Psoas muscle (tissue), 8 donors: ENCODE measurements at places on chromosomes 7 and 10.

- DNase-seq = no peak
Measured at GRCh38 chr10:60123172-60123571, 216.8 kb upstream of the CCDC6 start.

DNA sequence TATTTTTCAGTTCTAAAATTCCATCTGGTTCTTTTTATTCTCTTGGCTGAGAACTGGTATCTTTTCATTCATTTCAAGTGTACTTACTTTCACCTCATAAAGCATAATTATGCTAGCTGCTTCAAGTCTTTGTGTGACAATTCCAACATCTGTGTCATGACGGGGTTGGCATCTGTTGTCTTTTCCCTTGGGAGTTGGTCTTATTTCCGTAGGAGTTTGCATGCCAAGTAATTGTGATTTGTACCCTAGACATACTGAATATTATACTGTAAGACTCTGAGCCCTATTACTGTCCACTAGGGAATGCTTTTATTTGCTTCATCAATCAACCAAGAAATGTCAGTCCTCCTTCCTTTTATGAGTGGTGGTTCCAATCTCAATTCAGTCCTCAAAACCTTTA lies 24.6 kb upstream of the HUS1 start:
- DNase-seq = no peak

- no peak for DNase-seq
Measured at GRCh38 chr7:99083068-99083651, 60.7 kb downstream of the SMURF1 start.

DNA sequence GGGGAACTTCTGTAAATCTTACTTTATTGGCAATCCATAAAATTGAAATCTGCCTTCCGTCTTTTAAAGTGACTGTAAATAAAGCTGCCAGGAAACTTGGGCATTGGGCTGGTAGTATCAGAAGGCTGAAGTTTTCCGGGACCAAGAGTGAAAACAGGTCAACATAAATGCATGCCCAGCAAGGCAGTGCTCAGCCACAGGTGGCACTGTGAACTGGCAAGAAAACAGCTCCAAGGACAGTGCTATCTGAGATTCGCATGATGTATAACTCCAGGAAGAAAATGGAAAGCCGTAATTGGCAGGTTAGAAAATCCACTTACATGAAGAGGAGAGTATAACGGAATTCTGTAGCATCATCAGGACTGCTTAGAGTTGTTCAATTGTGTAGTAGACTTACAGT lies 1.9 kb upstream of the INSYN2A start:
- DNase-seq = no peak

- DNase-seq = no peak
Measured at GRCh38 chr10:71176661-71177060, 35.7 kb upstream of the UNC5B start.

DNA sequence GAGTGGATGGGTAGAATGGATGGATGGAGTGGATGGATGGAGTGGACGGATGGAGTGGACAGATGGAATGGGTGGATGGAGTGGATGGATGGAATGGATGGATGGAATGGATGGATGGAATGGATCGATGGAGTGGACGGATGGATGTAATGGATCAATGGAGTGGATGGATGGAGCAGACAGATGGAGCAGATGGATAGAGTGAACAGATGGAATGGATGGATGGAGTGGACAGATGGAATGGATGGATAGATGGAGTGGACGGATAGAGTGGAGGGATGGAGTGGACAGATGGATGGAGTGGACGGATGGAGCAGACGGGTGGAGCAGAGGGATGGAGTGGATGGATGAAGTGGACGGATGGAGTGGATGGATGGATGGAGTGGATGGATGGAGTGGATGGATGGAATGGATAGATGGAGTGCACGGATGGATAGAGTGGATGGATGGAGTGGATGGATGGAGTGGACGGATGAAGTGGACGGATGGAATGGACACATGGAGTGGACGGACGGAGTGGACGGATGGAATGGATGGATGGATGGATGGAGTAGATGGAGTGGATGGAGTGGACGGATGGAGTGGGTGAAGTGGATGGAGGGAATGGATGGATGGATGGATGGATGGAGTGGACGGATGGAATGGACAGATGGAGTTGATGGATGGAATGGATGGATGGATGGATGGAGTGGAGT lies 260.3 kb upstream of the C7orf33 start:
- no peak for DNase-seq

DNA sequence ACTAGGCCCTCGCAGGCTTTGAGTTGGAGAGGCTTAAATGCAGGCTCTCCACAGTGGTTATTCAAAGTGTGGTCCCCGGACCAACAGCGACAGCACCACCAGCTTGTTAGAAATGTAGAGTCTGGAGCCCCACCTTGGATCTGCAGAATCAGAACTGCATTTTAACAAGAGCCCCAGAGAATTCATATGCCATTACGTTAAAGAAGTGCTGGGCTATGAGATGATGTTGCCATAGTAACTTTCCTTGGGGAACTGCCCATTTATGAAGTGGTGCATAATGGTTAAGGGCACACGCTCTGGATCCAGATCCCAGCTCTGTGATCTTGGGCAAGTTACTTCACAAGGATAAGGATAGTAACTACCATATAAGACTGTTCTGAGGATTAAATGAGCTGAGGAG lies 48.9 kb downstream of the ZCCHC24 start:
- no peak for DNase-seq

GRCh38 chr10:112821663-112822062 lies 128.4 kb upstream of the TCF7L2 start:
- DNase-seq = no peak

DNA sequence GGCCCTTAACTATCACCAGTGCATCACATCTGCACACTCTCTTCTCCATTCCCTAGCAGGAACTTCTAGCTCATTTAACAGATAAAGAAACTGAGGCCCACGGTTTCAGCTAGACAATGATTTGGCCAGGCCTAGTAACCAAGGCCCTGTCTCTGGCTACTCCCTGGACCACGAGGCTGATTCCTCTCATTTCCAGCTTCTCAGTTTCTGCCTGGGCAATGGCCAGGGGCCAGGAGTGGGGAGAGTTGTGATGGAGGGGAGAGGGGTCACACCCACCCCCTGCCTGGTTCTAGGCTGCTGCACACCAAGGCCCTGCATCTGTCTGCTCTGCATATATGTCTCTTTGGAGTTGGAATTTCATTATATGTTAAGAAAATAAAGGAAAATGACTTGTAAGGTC lies 13.5 kb downstream of the AQP1 start:
- DNase-seq = peak; percentile 30

- DNase-seq = no peak
Measured at GRCh38 chr7:138354066-138354465, 106.0 kb upstream of the TRIM24 start.

GRCh38 chr7:128323040-128323439 lies 20.7 kb downstream of the RBM28 start:
- DNase-seq = no peak

- no peak for DNase-seq
Measured at GRCh38 chr10:20110125-20111100, 294.2 kb downstream of the PLXDC2 start.

DNA sequence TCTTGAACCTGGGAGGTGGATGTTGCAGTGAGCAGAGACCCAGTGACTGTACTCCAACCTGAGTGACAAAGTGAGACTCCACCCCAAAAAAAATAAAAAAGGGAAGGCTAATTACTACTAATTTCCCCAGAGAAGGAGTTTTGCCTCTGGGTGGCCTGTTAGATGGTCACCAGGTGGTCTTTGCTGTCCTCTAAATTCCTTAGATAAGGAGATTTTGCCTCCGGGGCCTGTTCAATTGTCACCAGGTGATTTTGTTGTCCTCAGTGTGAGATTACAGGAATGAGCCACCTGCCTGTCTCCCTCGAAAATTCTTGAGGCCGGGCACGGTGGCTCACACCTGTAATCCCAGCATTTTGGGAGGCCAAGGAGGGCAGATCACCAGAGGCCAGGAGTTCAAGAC lies 24.4 kb upstream of the ZMIZ2 start:
- DNase-seq = no peak

GRCh38 chr7:5441840-5442503 lies 18.3 kb upstream of the TNRC18 start:
- DNase-seq = no peak

DNA sequence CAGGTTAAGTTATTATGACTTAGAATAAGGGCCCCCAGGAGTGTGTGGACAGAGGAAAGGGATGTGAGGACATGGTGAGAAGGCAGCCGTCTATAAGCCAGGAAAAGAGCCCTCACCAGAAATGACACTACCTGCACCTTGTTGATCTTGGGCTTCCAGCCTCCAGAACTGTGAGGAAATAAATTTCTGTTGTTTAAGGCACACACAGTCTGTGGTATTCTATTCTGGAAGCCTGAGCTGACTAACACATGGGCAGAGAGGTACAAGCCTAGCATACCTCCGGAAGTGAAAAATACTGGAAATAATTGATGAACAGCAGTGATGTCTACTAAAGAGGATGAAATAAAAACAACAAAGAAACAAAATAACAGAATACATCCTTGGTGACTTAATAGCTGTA lies 46.1 kb upstream of the GRB10 start:
- DNase-seq = no peak

GRCh38 chr10:48551861-48552591 lies 52.8 kb downstream of the ARHGAP22 start:
- DNase-seq = peak; percentile 69

- DNase-seq = no peak
Measured at GRCh38 chr7:1752111-1752510, 82.0 kb downstream of the ELFN1 start.
